ENCODE measurements at places on chromosomes 11 and 22.
A peak's percentile ranks its signal among the peaks of the same experiment; 100 is the strongest.

DNA sequence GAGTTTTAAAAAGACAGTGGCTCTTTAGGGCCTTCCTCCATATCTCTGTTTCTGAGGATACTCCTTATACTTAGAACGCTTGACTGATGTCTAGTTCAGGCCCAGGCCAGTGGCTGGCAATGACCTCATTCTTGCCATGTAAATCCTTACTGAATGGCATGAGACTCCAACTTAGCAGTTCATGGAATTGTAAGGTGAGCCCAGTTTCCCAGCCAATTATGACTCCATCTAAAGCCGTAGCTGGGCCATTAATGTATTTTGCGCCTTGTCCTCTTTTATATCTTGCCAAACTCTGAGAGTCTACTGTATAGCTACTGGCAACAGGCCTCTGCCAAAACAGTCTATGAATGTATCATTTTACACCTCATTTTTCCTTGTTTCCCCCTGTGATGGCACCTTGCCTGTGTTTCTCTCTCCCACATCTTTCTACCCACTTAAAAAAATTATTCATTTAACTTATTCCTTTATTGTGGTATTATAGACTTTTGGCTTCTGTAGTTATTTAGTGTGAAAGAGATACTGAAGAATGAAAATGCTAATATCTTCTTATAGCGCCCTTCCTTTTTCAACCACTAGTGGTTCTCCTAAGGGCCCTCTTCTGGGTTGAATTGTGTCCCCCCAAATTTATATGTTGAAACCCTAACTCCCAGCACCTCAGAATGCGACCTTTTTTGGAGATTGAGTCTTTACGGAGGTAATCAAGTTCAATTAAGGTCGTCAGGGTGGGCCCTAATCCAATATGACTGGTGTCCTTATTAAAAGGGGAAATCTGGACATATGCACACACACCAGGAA, 67.4 kb downstream of the ZNRF3 start:
- DNase-seq: peak; percentile 54

DNA sequence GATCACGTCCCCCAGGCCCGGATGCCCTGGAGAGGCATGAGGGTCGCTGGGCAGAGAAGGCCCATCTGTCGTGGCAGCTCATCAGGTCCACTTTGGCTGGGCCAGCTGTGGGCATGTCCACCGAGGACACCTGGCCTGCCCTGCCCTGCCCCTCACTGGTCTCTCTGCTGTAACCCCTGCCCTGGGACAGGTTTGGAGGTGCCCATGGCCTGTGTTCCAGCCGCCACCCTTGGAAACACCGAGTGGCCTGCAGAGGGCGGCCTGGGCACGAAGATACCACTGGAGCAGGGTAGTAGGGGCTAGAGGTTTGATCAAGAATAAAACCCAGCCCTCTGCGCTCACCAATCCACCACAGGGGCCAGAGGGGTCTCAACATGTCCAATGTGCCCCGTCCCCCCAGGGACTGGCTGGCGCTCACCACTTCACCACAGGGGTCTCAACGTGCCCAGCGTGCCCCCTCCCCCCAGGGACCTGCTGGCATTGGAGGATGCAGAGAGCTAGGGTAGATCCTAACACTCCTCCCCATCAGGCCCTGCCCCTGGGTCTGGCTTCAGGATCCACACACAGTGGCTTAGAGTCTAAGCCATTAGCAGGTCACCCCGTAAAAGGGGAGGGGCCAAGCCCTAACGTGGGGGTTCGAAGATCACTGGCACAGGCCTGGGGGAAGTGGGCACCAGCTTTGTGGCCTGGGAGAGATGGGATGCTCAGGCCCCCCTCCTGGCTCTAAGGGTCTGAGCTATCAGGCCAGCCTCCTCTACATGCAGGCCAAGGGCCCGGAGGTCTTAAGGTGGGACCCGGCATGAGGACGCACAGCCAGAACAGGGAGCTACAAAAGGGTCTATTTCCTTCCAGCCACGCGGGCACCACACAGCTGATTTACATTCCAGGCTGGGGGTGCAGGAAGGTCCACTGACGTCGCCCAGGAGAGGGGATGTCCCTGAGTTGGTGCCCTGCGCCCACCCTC, 1.3 kb upstream of the HDAC10 start:
- DNase-seq: peak; percentile 84

DNA sequence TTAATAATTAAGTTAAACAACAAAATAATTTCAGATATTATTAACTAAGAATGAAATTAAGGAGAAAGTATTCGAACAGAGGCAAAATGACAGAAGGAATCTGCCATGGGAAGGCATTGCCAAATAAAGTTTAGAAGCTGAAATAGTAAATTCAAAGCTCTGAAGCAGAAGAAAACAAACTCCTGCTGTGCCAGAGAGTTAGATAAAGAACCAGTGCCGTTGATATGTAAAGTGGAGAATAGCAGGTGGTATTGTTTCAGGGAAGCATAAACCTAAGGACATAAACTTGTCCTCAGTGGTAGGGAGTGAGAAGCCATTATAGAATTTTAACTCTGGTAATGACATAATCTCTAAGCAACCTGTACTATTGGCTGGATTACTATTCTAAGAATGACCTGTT, 2.7 kb upstream of the HBG2 start:
- no peak for DNase-seq

GRCh38 chr22:35661464-35661863, 13.2 kb downstream of the APOL6 start:
- no peak for DNase-seq

DNA sequence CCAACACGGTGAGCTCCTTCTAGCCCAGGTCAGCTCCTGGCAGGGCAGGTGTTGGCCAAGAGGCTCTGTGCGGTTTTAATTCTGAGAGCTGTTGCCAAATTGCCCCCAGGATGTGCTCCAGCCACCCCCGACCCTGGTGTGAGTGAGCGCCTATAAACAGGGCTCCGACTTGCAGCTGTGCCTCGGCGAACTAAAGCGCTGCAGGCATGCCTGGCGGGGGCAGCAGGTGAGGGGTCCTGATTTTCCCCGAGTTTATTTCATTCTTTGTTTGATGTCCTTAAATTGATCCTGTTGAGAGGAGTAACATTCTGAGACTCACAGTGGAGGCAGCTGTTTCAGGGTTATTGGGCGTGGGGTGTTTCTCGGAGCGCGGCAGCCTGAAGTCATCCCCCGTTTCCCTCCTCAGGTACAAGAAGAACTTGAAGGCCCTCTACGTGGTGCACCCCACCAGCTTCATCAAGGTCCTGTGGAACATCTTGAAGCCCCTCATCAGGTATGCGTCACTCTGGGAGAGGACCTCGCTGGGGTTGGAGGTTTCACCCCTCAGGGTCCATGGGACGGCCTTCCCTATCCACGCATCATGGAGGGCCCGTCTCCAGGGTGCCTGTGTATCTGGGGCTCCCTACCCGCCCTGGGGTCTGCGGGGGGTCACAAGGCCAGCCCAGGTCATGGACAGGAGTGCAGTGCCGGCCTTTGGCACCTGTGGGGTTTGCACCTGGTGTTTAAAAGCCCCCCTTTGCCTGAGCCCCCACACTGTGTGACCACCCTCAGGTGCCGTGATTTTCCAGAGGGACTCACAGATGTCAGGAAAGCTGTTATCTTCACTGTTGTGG, 62.1 kb downstream of the ARHGAP8 start:
- no peak for DNase-seq

- peak; percentile 34 for DNase-seq
Measured at GRCh38 chr11:119888119-119888518, 159.1 kb upstream of the NECTIN1 start.

GRCh38 chr22:38012604-38013072, 28.3 kb upstream of the SOX10 start:
- DNase-seq: no peak

- no peak for DNase-seq
Measured at GRCh38 chr11:121514432-121515334, 61.9 kb upstream of the SORL1-AS1 start.

GRCh38 chr11:2587976-2588748, 111.6 kb downstream of the KCNQ1OT1 start:
- DNase-seq: no peak

DNA sequence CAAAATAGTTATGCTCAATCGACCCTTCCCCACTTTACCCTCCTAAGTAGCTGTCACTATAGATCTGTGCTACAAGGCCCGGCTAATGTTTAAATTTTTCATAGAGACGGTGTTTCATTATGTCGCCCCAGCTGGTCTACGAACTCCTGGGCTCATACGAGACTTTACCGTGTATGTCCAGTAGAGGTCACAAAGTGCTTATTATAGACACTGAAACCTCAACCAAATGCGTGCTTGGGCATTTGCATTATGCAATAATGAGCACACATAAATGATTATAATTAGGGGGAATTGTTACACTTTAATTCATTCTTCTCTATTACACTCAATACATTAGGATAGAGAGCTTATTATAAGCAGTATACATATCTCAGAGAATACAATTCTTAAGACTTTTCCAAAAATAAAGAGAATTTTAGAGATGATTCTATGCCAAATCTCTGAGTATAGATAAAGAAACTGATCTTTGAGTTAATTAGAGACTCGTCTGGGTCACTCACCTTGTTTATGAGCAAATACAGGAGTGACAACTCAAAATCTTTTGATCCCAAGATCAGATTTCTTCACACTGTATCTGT, 12.5 kb upstream of the MRPL16 start:
- peak; percentile 67 for DNase-seq

- no peak for DNase-seq
Measured at GRCh38 chr11:91178366-91178765, 955.5 kb upstream of the CHORDC1 start.

- no peak for DNase-seq
Measured at GRCh38 chr11:134945993-134946392, 534.0 kb upstream of the B3GAT1 start.

GRCh38 chr22:46802608-46803027, 40.2 kb downstream of the TBC1D22A start:
- no peak for DNase-seq

DNA sequence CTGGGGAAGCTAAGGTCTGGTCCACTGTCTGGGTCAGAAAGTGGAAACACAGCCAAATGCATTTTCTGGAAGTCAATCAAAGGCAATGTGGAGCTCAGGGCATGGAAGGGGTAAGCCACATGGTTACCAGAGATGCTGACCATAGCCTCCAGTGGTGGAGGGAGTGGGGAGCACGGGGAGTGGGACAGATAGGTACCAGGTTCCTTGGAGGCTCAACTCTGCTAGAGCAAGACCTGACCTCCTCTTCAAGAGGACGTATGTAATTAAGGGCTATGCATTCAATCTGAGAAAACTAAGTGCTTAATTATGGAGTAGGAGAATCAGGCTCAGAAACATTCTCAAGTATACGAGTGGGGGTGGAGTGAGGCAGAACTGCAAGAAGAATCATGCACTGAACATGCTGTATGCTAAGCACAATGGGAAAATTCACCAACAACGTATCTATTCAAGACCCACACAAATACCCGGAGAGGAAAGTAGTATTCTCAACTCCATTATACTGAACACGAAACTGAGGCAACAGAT, 65.2 kb upstream of the PHOX2A start:
- no peak for DNase-seq

GRCh38 chr11:93717501-93717900, 23.8 kb downstream of the TAF1D start:
- DNase-seq: no peak

DNA sequence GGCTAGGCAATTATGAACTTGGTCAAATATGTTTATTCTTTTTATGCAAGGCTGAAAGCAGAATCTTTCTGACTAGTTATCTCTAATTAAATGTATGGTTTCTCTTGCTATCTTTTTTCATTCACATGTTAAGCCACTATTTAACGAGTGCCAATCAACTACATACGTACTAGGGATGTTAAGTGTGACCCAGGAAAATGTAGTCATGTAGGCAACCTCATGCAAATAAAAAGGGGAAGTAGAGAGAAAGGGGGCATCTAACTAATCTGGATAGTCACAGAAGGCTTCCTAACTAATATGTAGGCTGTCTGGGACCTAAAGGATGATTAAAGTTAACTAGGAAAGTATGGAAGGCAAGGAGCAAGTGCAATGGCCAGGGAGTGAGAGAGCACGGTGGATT, 23.5 kb downstream of the TBRG1 start:
- DNase-seq: no peak

GRCh38 chr11:71459076-71459766, 6.2 kb downstream of the NADSYN1 start:
- no peak for DNase-seq

GRCh38 chr11:48025984-48026340, 45.6 kb downstream of the PTPRJ start:
- no peak for DNase-seq

GRCh38 chr22:45971408-45972028, 5.4 kb downstream of the WNT7B start:
- DNase-seq: no peak

GRCh38 chr22:50396751-50397370, 53.7 kb downstream of the PPP6R2 start:
- no peak for DNase-seq

GRCh38 chr11:80503990-80504389, 1063.2 kb upstream of the TENM4 start:
- no peak for DNase-seq

DNA sequence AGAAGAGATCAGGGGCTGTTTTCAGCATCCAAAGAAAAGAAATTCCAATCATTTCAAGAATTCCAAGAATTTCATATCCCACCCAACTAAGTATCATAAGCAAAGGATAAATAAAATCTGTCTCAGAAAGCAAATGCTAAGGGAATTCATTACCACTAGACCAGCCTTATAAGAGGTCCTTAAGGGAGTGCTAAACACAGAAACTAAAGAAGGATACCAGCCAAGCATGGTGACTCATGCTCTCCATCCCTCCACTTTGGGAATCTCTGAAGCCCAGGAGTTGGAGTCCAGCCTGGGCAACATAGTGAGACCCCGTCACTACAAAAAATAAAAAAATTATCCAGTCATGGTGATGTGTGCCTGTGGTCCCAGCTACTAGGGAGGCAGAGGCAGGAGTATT, 17.8 kb downstream of the FADD start:
- DNase-seq: no peak

- DNase-seq: no peak
Measured at GRCh38 chr11:131234221-131234620, 136.2 kb upstream of the NTM start.

- no peak for DNase-seq
Measured at GRCh38 chr22:19873960-19874306, 19.3 kb upstream of the GNB1L start.

GRCh38 chr11:65524014-65524740, 706 bp upstream of the SCYL1 start:
- DNase-seq: no peak

DNA sequence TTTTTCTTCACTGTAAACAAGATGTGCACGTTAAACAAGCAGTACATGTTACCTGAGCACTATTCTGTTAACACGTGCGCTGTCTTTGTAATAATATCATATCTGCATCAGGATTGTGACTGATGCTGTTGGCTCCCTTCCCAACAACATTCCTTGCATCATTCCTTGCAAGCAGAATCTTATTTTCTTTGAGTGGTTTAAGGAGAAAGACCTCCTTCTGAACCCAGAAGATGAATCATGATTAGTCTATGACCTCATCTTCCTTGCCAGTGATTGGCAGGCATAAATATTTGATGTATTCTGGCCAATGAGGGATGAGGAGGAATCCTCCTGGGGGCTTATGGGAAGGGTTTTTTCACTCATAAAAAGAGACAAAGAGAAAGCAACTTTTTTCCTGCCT, 46.2 kb downstream of the C11orf71 start:
- DNase-seq: no peak

- no peak for DNase-seq
Measured at GRCh38 chr22:21568347-21569075, 997 bp downstream of the UBE2L3 start.

Measured in G401 (cell line).